ENCODE measurements at places on chromosomes 11 and 22. TPM values are rescaled to one million over a fixed set of nuclear protein-coding genes. Genes with fewer than 3 reads are reported as not detected.

Gene TPBGL
- 0.68 TPM for total RNA-seq

DNA sequence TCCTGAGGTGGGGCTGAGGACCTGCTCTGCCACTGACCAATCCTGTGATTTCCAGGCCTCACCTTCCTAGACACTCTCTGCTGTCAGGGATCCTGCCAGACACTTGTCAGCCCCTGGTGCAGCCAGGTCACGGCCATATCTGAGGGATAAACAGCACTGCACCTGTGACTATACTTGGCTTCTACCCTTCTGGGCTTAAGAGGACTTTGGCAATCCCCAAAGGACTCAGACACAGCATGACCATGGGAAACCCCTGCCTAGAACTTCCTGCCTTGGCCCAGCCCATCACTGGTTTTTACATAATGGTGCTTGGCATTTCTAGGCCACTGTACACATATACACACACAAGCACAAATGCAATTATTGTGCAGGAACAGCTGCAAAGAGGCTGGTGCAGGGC is 11.6 kb upstream of the OLFML1 start:
- no peak for DNase-seq

Gene ANO5
- total RNA-seq: 10.8 TPM

DNA sequence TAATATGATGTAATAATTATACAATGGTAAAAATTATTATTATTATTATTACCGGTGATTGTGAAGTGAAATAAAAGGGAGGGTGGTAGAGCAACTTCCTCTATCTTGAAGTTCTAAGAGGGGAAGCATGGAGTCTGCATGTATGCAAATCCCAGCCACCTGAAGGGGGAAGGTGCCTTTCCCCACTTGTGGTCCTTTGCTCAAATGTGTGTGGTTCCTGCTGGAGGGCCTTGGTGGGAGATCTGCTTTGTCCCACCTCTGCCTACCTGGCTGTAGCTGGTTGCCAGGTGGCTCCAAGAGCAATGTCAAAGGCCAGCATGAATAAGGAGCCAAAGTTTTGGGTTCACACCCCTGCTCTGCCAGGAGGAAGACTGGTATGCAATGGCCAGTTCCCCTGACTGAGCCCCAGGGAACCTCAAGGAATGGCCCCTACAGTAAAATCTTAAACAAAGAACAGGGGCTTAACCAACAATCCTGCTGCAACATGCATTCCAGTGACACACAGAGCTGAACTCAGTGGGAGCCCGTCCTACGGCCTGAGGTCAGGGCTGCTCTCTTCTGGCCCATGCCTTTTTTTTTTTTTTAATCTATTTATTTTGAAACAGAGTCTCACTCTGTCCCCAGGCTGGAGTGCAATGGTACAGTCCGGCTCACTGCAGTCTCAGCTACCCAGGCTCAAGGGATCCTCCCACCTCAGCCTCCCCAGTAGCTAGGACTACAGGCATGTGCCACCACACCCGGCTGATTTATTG is 8.5 kb downstream of the TMEM132A start:
- no peak for DNase-seq
